ENCODE measurements at places on chromosomes 4 and X.

DNA sequence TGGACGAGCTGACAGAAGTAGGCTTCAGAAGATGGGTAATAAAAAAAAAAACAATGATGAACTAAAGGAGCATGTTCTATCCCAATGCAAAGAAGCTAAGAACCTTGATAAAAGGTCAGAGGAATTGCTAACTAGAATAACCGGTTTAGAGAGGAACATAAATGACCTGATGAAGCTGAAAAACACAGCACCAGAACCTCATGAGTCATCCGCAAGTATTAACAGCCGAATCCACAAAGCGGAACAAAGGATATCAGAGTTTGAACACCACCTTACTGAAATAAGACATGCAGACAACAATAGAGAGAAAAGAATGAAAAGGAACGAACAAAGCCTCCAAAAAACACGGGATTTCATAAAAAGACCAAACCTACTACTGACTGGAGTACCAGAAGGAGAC is 10.5 kb downstream of the NELFA start:
- DNase-seq: no peak

GRCh38 chr4:128574706-128575105 is 234.8 kb upstream of the JADE1 start:
- peak; percentile 72 for DNase-seq

DNA sequence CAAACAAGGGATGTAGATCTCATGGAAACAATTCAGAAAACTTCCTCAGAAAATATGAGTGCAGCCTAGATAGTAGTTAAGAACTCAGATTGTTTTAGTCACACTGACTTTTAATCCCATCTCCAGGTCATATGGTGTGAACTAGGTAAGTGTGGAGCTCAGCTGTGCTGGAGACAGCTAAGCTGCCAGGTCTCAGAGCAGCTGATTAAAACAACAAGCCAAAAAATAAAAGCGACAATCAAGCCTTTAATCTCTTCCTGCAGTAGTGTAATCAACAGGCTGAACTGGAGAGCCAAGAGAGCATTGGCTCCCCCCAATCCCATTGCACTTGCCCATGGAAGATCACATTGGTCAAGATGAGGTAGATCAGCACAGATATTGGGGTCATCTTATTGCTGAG is 98.3 kb upstream of the ATOH1 start:
- no peak for DNase-seq

- no peak for DNase-seq
Observed at GRCh38 chrX:146055733-146056132, 238.1 kb downstream of the SLITRK2 start.

GRCh38 chr4:181948839-181949382 is 294.3 kb upstream of the TENM3 start:
- no peak for DNase-seq

GRCh38 chr4:156538210-156538609 is 433.4 kb downstream of the PDGFC start:
- no peak for DNase-seq

GRCh38 chrX:42241421-42241820 is 318.1 kb upstream of the CASK start:
- DNase-seq: no peak

GRCh38 chr4:69025191-69025998 is 70.9 kb upstream of the UGT2B7 start:
- DNase-seq: no peak

- no peak for DNase-seq
Observed at GRCh38 chrX:21656587-21657317, 1.4 kb downstream of the KLHL34 start.

- DNase-seq: no peak
Observed at GRCh38 chrX:13688384-13688957, 457 bp upstream of the RAB9A start.

DNA sequence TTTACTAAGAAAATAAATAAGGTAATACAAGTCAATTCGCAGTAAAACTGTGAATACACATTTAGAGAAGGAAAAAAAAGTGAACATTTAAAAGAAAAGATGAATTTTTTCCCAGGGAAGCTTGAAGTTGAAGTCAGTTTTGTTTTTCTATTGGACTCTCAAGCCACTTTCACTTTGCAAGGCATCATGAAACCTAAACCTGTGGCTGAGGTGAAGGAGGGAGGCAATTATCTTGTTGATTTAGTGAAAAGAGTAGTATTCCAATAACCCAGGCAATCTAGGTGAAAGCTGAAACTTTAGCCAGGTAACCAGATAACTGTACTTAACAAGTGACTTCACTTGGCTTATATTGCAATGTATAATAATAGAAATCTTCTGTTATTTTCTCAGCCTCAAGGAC is 138.6 kb downstream of the HDX start:
- DNase-seq: no peak

- DNase-seq: peak; percentile 61
Observed at GRCh38 chrX:107205770-107206696, at the start of the genes DNAAF6 and NUP62CL. Gene DNAAF6 (plus strand): TSS chrX:107206611. CDS start chrX:107212876, 6,265 bp downstream. Gene NUP62CL (minus strand): TSS chrX:107206433. CDS start chrX:107175146, 31,287 bp downstream.

DNA sequence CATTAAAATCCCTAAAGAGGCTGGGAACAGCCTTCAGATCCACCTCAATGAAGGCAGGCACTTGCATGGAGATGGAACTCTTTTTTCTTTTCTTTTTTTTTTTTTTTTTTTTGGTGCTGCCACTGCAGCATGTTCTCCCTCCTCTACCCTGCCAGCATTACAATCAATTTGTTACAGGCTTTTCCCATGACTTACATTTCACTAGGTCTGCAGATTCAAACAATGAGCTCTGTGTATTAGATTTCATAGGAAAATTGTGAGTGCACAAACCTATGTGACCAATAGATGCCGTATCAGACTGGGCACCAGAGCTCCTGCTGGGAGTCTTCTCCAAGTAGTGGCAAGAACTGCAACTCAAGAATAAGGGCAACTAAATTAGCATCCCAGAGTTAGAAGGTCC is 63.8 kb upstream of the GABRQ start:
- DNase-seq: no peak

DNA sequence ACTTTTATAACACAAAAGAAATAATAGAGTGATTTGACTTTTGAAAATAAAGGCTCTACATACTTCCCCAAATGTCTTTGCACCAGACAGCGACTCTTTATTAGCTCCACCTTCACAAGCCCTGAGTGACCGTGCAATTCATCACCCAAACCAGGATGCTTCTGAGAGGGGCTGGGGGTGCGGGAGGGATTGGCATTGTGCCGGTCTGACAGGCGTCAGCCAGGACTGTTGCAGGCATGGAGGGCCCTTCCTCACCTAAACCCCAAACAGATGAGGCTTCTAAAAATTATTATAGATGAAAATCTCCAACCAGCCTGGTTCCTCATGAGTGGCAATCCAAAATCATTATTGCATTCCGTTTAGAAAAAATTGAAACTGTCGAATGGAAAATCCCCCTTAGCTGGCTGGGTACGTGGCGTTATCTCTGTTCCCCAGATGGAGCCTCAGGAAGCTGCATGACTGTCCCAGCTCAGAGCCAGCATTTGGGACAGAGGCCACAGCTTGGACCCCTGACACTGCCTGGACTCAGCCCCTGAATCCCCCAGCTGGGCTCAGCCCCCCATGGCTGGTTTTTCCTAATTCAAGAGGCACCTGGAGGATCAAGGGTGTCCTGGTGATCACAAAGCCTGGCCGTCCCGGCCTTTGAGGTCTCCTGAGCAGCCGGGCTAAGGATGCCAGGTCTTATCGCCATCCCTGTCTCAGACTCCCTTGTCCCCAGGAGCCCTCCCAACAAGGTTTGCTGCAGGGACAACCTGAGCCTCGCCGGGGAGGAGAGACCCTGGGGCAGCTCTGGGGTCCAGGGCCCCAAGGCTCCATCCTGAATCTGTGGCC is 60.4 kb downstream of the SORCS2 start:
- DNase-seq: no peak

- no peak for DNase-seq
Observed at GRCh38 chr4:173525118-173526011, 4.7 kb downstream of the HAND2 start.

DNA sequence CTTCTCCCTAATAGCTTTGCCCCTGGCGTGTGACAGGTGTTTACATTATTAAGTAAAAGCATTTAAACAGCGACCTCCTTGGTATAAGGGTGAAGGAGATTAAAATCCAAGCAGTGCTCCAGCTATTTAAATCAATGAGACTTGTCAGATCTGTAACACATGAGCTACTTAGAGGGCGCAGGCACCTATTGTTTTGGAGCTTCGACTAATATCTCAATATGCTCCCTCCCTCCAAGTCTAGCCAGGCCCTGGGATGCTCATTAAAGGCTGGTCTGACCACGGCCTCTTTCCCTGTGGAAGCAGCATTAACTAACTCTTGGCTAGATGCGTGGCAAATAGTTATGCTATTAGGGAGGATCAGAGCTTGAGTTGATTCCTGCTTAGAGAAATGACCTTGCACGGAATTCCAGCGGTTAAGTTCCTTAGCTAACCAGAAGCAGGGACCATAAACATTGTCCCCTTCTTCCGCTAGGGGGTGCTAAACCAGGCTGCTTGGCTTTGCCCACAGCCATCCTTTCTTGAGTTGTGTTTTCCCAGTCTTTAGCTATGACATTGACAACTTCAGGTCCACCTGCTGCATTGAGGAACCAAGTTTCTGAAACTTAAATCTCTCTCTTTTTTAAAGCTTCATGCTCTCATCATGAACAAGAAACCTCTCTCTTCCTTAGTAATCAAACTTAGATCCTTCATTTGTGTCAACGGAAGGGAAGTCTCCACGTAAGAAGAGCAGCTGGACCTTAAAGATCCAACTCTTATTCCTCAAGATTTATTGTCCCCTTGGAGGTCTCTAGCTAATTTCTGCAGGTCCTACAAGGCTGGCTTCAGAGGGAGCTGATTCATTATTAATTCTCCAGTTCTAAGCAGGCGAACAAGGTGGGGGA is 80.7 kb upstream of the IGFBP7 start:
- DNase-seq: no peak

GRCh38 chr4:122086338-122087065 is 65.6 kb upstream of the BLTP1 start:
- peak; percentile 80 for DNase-seq

- no peak for DNase-seq
Observed at GRCh38 chr4:28475381-28475780, 1614.7 kb downstream of the STIM2 start.

- no peak for DNase-seq
Observed at GRCh38 chr4:4658052-4658451, 116.2 kb upstream of the STX18 start.

DNA sequence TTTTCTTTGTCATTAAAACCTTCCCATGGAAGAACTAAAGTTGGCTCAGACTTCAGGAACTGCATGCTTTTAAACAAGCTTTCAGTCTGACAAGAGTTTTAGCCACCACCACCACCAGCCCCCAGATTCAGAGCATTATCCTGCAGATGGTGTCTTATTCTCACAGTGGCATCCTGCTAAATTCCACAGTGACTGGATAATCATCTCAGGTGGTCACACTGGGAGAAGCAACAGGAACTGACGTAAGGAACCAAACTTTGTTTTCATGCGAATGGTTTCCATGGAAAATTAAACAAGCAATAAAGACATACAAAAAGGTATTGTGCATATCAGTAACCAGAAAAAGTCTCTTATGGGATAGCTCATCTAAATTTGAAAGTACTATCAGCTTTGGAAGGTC is 370.7 kb downstream of the FBXW7 start:
- DNase-seq: no peak

- no peak for DNase-seq
Observed at GRCh38 chr4:141192564-141192963, 28.1 kb upstream of the ZNF330 start.

DNA sequence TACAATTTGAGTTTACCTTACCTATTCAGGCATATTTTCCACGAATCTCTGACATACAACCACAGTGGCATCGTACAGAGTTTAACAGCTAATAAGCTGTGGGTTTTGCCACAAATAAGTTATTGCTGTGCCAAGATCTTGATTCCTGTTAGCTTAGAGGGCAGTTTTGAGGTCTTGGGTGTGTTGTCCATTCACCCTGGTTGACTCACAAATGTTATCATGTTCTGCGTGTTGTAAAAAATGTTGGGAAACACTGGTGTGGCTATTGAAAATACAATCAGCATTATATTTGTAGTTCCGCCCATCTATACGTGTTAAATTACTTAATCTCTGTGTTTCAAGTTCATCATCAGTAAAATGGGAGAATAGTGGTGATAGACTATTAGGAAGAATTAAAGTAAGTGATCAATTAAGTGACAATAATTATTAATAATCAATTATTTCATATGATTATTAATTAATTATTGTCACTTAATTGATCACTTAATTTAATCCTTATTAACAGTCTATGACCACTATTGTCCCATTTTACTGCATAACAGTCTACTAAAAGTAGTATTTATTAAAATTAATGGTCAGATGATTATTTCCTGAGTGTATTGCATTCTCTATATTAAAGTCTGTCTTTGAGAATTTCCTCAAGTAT is 96.3 kb downstream of the TMA16 start:
- no peak for DNase-seq

DNA sequence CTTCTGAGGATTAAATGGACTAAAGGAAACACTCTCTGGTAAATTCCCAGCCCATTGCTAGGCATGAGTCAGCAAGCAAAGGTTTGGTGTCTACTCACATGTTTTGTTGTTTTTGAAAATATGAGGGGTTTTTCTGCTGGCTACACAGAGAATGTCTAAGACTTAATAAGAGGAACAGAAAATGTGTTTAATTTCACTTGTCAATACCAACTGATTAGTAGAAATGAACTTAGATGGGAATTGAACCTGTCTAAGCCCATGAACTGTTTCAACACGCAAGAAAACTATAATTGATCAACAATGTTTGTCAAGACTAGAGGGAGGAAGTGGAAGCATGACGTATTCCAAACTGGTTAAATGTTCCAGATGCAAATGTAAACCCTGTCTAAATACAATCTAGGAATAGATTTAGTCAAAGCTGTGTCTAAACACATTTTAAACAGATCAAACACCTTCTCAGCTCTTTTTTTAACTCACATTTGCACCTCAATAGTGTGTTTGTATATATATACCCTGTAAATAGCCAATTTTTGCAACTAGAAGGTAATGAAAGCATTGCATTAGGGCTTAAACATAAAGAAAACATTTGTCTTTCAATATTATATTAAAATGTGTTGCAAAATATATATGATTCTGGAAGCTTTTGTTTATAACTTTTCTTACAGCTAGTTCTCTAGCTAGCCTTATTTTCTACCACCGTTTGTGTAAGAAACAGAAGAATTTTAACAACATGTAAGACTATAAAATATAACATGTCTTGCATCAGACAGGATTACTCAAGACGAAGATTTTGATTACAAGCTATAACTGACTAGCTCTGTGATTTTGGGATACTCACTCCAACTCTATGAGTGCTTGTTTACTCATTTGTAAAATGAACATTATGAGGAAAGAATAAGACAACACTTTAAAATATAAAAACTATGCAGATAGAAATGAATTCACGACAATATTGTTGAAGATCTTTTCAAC is 607.8 kb downstream of the FSTL5 start:
- DNase-seq: no peak

GRCh38 chr4:71113294-71113693 is 119.8 kb downstream of the DCK start:
- DNase-seq: no peak

DNA sequence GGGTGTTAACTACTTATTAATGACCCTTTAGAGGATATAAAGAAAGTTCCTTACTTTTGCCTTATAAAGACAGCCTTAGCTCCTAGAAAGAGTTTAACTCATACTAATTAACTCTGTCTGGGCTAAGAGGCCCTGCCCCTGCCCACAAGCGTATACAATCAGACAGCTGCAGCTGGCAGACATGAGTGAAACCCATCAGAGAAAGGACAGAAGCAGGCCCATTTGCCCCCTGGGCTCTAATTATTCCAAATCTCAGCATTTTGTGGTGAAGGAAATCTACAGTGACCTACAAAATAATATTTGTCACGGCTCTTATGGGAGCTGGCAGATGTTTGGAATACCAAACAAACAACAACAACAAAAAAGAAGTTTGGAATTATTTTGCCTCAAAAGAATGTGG is 71.8 kb downstream of the CHRDL1 start:
- no peak for DNase-seq

Measured in NCI-H1092 treated with DMSO at 0.1 percent for 48 hours (cell line).